ENCODE measurements at places on chromosomes 3 and 15.

DNA sequence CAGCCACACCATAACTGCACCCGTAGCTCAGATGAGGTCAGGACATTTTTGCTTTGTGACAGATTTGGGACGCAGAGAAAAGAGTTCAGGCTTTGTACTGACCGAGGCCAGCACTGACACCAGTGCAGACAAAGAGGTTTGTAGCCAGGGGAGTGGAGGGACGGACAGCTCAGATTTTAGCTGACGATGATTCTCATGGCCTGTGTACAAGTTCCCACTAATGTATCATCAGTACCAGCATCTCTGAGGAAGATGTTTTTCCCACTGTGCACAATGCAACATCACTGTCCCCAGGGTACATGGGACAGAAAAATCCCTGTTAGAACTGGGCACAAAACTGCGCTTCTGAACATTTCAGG is 112.7 kb downstream of the SLCO3A1 start:
- DNase-seq = no peak

GRCh38 chr3:81426826-81427577 is 334.4 kb downstream of the GBE1 start:
- no peak for DNase-seq

- DNase-seq = peak; percentile 10
Observed at GRCh38 chr3:33217866-33218445, 654 bp downstream of the SUSD5 start.

- no peak for DNase-seq
Observed at GRCh38 chr3:64218329-64218728, 6.9 kb downstream of the PRICKLE2 start.

DNA sequence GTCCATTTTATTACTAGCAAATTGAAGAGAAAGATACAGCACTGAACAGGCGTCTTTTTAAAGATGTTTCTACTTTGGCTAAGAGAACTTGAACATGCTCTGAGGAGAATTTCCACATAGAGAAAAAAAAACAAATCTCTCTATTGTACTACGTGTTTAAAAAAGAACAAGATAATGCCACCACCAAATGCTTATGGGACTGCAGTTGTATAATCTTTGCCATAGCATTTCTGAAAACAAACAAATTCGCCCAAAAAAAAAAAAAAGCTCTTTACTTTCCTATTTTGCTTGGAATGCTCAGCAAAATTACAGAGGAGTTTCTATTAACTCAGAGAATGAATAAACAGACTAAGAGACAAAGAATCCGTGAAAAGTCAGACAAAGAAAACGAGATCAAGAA is 114.2 kb downstream of the CNTN3 start:
- no peak for DNase-seq

DNA sequence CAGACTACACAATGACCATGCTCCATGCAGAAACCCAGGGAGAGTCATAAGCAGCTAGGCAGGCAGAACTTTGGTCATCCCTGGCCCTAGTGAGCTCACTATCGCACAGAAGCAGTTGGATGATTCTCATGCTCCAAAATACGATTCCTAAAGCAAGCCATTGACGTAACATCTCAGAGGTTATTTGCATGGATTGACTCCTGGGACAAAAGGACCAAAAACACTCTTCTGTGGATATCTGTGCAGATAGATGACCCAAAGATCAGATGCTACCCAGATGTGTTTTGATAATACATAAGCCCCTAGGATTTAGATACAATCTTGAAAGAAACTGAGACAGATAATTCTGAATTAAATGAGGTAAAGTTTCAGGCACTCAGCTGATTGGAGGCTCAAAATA is 33.4 kb upstream of the STT3B start:
- DNase-seq = no peak

DNA sequence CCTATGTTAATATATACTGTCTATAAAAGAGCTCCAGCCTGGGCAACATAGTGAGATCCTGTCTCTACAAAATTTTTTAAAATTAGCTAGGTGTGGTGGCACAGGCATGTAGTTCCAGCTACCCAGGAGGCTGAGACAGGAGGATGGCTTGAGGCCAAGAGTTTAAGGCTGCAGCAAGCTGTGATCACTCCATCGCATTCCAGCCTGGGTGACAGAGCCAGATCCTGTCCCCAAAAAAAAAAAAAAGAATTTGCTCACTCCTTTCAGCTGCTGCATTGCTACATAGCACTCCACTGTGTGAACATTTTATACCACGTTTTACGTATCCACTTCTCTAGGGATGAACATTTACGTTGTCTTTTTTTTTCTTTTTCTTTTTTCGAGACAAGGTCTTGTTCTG is 6.0 kb upstream of the TSEN2 start:
- no peak for DNase-seq

DNA sequence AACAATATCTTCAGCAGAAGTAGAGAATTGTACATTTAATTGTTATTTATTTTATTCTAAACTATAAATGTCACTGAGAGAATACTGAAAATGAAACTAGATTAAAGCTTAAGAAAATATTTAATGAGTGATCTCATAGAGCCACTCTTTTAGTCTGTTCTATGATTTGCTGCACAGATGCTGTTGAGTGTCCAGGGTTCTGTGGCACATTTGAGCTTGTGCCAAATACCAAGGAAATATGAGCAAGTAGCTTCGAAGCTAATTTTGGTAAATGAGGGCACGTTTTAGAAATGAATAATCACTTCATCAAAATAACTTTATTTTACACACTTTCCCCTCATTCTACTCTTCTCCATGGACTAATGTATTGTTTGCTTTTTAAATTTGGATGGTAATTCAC is 53.6 kb upstream of the THRB start:
- peak; percentile 7 for DNase-seq

- no peak for DNase-seq
Observed at GRCh38 chr3:133210656-133211055, 172.5 kb downstream of the TMEM108 start.

DNA sequence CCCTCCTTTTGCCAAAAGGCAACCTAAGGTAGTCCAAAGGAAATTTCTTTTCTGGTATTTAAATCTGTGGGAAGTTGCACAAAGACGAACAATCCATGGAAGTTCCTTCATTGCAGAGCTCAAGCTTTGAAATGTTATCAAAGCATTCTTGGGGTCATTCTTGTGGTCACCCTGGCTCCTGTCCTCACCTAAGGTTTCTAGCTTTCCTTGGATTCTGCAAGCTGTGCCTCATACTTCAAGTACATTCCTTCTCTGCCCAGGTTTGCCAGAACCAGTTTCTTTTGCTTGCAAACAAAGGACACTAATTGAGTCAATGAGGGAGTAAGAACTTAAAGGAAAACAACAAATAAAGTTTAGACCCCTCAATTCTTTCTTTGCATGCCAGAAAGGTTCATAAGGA is 329.8 kb upstream of the PDZRN3 start:
- no peak for DNase-seq

DNA sequence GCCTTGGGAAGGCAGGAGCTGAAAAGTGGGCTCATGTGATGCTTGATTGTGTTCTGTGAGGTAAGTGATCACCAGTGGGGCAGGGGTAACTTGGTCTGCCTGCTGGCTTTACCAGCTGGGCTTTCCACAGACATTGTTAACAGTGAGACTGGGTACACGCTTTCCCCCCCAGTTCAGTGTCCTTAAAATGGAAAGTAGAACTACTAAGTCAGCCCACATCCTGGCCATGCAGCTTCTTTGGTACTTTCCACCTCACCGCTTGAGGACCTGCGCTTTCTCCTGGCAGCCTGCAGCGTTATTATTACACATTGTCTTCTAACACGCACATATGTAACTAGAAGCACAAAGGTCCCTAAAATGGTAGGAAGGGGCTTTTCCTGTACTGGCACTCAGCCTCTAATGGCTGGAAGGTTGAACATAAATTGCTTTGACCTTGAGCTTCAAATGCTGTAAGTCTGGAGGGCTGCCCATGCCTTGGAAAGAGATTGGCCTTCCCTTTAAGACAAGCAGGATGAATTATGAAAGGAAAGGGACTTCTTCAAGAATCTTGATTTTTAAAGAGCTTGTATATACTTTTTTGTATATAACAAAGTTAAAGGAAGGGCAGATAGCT is 216.1 kb upstream of the ROPN1 start:
- DNase-seq = no peak

GRCh38 chr3:186923241-186923640 is 7.1 kb upstream of the ST6GAL1 start:
- DNase-seq = no peak

DNA sequence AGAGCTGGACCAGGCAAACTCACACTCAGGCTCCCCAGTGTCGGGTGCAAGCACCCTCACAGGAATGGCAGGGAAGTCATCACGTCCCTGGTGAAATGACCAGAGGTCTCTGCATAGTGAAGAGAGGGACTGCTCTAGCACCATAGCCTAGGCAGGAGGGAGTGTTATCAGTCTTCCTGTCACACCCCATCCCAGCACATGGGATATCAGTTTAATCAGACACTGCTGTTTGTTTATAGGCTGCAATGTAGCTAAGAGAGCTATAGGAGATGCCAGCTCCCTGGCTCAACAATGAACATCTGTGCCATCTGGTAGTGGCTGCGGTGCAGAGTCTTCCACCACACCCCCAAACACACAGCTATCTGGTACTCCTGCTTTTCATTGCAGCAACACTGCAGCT is 776.6 kb downstream of the ZNF385D start:
- DNase-seq = no peak

DNA sequence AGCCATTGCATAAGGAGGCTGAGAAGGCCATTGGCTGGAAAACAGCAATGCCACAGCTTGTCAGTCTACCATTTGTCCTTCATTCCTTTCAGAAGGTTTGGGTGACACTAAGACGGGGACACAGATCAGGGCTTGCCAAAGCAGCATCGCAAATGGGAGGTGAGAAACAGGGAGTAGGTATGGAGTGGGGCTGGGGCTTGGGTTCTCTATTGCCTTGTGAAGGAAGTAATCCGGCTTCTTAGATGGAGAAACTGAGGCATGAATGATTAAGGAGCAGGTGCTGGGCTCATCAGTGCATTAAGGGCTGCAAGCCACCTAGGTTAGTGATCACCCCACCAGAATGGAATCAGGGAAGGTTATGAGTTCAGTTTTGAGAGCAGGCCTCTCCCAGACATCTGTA is 115.6 kb upstream of the NMNAT3 start:
- no peak for DNase-seq

GRCh38 chr15:95252404-95252803 is 1021.0 kb downstream of the MCTP2 start:
- DNase-seq = no peak

DNA sequence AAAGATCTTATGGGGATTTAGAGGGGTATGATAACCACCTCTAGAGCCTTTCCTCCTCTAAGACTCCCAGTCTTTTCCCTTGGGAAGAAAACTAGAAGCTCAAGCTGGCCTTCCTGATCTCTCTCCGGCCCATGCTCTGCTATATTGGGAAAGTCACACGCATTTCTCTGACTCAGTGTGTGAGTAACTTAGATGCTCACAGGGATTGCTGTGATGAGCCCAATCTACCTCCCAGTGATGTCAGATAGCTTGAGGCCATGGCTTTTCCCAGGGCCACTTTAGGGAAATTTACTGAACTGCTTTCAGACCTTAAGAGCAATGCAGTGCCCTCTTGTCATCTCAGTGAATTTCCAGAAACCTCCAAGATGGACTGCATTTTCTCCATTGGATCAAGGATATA is 8.6 kb upstream of the ST8SIA2 start:
- peak; percentile 55 for DNase-seq

DNA sequence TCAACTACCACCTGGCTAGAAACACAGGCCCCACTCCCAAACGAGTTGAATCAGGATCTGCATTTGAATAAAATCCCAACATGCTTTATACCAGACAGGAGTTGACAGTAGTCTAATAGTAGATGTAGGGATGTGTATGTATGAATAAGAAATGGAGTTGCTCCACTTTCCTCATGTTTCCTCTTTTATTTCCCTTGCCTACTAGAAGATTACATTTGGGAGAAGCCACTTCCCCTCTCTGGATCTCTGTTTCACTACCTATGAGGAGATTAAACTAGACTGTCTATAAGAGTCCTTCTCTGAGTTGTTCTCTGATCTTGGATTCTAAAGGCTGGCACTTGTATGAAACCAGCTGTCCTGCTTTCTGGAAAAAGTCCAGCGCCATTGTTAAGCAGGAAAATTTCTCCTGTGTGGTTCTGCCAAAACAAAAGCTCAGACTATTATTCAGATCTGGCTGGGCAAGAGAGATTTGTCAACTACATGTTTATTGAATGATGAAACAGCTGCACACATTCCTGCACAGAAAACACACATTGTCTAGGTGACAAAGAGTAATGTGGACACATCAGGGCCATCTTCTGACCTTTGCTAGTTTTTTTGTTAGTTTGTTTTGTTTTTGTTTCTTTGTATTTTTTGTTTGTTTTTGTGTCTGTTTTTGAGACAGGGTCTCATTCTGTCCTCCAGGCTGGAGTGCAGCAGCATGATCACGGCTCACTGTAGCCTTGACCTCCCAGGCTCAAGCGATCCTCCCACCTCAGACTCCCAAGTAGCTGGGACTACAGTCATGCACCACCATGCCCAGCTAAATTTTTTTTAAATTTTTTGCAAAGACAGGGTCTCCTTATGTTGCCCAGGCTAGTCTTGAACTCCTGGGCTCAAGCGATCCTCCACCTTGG is 29.9 kb downstream of the ACP3 start:
- DNase-seq = no peak

DNA sequence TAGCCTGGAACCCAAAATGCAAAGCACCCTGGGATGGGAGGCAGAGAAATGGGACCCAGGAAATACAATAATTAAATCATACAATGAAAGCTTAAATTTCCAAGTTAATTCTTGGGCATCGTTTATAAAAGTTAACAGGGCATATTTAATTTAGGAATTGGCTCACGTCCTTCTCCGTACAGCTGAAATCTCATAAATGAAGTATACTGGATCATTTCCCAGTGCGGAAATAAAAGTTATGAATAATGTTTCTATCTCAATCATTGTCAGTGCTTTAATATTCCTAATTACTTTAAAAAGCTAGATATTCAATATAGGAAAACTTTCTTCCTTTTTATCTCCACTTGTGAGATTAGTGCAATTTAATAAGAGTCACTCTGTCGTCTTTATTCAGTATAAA is 164.0 kb downstream of the MEGF11 start:
- DNase-seq = no peak

GRCh38 chr3:10892622-10893021 is 76.6 kb downstream of the SLC6A11 start:
- no peak for DNase-seq

- DNase-seq = no peak
Observed at GRCh38 chr15:64870353-64870752, 28.6 kb downstream of the PLEKHO2 start.

- no peak for DNase-seq
Observed at GRCh38 chr15:43277231-43277823, 10.6 kb upstream of the TGM5 start.

- DNase-seq = no peak
Observed at GRCh38 chr15:92725171-92725570, 69.6 kb upstream of the FAM174B start.

- peak; percentile 40 for DNase-seq
Observed at GRCh38 chr3:31704591-31705179, 172.0 kb downstream of the STT3B start.

DNA sequence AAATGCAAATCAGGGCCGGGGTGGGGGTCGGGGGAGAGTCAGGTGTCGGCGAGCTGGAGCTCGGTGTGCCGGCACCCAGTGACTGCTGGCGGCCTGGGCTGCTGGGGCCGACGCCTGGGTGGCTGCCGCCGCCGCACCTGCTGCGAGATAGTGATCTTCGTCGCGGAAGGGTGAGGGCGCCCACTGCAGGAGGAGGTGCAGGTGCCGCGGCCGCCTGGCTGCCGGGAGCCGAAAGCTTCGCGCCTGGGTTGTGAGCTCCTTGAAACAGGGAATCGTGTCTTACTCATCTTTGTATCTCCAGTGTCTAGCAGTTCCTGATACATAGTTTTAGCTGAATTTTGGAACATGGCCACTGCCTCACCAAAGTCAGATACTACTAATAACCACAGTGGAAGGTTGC is 64.0 kb upstream of the CPOX start:
- DNase-seq = peak; percentile 2

Data from brain microvascular endothelial cell (primary cell).